Stimulated activated CD8-positive, alpha-beta memory T cell treated with anti-CD3 and anti-CD28 coated beads, Interleukin-4, amount 100 ng/mL, for 4 hours (primary cell): ENCODE measurements at places on chromosomes 5 and 9.

GRCh38 chr5:145703856-145704255 lies 131.3 kb downstream of the PRELID2 start:
- DNase-seq, result no peak

DNA sequence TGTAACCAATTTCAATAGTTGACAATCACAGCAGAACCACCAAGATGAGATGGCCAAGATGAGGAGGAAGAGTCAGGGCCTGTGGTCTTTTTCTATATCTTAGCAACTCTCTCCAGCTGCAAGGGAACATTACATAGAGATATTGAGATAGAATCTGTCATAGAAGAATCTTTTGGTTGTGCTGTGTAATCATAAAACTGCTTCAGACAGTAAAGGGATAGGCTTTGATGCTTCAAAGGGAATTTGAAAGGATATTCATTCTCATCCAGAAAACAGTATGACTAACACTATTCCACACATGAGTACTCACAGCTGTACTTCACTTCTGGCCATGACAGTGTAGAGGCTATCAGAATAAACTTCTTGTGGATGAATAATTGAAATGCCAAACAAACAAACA lies 145.9 kb downstream of the YIPF5 start:
- DNase-seq, result no peak

DNA sequence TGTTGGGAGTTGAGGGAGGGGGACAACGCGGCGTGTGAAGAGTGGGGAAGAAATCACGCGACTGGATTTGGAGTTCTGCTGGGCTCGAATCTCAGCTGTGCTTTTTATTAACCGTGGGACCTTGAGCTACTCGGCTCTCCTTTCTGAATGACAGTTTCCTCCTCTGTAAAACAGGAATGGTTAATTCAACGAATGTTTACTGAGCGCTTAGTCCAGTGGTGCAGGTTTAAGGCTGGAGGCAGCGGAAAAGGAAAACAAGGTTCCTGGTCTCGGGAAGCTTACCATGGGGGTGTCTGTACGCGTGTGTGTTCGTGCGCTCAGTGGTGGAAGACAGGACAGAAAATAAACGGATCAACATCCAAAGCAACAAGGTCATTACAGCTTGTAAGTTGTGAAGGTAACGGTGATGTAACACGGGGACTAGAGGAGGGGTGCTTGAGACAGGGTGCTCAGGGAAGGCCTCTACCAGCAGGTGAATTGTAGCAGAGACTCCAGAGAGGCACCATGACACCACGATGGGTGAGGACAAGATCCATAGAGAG lies 277 bp downstream of the EIF4E1B start:
- DNase-seq, result no peak

GRCh38 chr9:117739624-117740347 lies 35.6 kb downstream of the TLR4 start:
- no peak for DNase-seq

DNA sequence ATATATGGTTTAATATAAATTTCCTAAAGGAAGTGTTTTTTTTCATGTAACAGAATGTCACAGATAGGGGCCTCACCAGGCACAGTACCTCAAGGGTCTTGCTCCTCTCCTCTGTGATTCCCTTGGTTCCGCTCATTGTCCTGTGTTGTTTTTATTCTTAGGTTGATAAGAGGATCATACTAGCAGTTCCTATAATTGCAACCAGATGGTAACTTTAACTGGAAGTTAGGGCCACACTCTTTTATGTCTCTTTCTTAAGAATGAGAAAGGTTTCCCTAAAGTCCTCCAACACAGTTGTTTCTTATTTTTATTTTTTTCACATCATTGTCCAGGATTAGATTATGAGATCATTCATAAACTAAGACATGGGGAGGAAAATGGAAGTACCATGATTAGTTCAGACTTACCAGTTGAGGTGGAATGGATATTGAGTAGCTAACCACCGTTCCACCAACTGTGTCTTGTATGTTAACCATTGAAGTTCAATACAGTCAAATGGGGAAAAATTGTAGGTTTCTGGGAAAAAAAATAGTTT lies 41.1 kb downstream of the FAM174A start:
- DNase-seq, result no peak

DNA sequence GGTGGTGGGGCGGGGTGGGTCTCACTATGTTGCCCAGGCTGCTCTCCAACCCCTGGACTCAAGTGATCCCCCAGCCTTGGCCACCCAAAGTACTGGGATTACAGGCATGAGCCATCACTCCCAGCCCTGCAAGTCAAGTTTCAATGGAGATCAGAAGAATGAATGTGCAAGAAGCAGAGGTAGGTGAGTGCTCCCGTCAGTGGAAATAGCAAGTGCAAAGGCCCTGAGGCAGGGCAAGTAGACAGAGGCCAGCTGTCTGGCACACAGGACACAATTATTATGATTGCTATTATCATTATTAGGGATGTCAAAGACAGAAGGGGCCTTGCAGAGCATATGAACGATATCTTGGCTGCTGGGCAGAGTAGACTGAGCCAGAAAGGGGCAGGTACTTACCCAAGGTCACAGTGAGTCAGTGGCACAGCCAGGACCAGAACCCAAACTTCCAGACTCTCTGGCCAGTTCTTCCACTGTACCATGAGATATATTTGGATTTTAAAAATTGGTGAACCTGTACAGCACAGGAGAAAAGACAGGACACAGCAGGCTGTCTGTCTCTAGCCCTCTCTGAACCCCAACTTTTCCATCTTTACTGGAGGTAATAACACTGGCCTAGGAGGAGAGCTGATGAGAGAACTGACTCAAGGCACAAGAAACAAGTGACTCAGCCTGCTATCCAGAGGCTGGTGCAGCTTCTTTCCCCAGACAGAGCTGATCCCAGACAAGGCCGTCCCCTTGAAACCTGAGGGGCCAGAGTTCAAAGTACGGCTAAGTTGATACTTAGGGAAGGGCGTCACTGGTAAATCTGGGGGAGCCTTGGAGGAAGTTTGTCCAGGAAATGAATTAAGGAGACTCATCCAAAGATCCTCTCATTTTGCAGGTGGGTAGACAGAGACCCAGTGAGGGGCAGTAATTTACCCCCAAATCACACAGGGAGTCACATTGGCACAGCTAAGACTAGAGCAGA lies 1.4 kb downstream of the HDHD3 start:
- no peak for DNase-seq

- no peak for DNase-seq
These were observed 55.3 kb downstream of the SMIM23 start for GRCh38 chr5:171840711-171841522.

DNA sequence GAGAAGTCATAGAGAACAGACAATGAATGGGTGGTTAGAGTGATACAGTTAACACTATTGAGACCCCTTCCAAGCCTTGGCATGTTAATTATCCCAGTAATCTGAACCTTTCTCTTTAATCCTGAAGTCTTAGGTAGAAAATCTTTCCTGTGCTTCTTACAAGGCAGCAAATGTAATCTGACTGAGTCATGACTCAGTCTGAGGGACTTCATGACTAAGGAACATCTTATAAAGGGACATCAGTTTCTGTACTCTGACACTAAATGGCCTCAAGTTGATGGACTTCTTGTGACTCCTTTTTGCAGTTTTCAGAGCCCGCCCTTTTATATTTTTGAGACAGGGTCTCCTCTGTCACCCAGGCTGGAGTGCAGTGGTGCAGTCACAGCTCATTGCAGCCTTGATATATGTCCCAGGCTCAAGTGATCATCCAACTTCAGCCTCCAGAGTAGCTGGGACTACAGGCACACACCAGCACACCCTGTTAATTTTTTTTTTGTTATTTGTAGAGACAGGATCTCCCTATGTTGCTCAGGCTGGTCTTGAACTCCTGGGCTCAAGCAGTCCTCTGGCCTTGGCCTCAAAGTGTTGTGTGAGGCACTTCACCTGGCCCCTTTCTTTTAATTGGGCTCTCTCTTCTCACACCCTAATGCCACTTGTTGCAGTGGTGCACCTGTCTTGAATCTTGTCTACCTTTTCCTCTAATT lies 9.5 kb downstream of the EXOSC3 start:
- DNase-seq, result no peak

- no peak for DNase-seq
These were observed 56.0 kb downstream of the KIAA0825 start for GRCh38 chr5:94562327-94562971.

DNA sequence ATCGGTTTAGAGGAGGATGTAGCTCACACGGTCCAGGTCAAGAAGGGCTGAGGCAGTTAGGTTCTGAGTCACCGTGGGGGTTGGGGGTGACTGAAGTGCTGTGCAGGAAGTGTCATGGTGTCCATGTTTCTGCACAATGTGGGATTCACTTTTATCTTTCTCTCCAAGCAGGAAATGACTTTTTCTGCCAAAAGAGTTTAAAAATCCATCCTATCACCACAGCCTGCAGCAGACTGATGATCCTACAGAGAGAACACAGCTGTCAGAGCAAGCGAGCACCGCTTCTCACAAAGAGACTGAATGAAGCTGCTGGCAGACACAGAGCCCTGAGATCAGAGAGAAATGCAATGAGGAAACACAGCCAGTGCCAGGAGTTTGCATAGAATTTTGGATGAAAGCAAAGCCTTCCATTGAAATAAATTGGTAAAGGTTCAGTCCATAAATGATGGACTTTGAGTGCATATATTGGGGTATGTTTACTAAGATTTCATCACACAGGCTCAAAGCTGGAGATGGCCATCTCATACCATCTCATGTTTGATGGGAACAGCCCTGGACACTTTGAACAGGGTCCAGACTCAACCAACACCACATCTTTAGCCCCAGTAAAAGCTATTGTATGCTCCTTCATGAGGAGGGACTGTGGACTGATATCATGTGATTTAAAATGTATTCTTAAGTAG lies 213.9 kb upstream of the FBXL7 start:
- no peak for DNase-seq

- DNase-seq, result no peak
These were observed 23.2 kb upstream of the LRRC14B start for GRCh38 chr5:167982-168660.

DNA sequence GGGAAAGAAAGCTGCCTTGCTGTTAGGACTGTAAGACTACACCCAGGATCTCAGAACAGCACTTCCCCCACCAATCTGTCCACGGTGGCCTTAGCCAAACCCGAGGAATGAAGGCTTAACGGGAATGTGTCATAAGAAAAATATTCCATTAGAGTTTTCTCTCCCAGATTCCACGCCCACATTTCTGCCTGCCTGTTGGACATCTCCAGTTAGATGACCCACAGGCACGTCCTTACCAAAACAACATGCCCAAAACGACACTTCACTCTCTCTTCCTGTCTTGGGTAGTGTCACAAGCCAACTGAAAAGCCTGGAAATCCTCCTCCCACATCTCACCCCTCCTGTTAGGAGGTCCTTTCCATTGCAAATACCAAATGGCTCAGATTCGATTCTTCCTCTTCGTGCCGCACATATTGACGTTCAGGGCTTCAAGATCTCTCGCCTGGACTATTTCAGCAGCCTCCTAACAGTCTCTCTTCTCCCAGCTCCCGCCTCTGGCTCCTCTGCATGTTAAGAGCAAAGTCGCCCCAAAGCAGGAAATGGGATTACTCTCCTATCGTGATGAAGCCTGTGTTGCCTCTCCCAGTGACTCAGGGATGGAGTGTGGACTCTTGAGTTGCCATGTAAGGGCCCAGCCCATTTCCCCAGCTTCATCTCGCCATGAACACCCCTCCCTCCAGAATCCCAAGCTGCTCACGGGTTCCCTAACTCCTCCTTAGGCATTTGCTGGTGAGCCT lies 159.3 kb downstream of the NR3C1 start:
- DNase-seq, result no peak

DNA sequence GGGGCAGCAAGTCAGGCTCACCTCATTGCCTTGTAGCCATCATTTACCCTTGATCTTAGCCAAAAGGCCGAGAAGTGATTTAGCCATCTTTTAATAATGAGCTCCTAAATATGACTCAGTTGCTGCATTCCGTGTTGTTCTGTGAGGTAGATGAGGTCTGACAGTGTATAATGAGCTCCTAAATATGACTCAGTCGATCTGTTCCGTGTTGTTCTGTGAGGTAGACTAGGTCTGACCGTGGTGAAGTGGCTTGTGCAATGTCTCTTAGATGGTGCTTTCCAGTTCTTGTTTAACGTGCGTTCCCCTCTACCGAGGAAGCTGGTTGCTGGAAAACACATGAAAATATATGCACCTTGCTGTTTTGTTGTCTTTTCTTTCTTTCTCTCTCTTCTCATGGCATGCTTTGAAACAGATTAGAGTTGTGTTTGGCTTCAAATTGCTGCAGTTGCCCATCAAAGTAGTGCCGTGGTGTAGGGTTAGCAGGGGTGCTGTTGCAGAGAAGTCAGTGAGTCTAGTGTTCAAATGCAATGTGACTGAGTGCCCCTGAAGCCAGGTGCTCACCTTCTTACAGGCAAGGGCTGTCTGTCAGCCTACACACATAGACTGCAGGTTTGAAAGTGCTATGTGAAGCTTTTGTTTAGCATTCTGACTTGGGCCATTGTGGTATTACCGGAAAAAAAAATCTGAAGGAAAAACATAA lies 118.6 kb downstream of the KDM4C start:
- no peak for DNase-seq

DNA sequence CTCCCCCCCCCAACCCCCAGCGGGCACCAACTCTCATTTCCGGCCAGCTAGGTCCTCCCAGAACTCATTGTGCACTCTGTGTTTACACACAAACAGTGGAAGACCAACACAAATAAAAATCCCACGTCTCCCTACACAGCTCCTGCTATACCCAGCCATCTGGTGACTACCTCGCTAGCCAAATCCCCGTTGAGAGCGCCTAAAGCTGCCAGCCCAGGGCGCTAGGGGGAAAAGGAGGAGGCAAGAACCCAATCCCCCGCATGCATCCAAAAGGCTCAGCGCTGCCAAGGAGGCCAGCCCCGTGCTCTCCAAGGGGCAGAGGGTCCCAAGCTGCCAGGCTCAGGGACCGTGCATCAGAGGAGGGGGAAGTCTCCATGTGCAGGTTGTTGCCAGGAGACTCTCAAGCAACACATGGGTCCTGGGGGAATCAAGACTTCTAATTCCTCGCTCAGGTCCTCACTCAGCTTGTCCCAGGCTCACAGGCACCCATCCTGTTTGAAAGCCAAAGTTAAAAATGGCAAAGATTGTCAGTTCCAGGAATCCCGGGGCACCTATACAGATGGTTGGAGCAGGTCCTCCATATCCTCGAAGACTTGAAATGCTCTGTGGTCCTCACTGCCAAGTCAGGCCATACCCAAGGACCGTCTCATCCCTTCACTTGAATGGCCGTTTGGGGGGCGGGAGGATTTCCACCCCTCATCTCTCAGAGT lies 2.7 kb downstream of the ASTN2 start:
- no peak for DNase-seq

DNA sequence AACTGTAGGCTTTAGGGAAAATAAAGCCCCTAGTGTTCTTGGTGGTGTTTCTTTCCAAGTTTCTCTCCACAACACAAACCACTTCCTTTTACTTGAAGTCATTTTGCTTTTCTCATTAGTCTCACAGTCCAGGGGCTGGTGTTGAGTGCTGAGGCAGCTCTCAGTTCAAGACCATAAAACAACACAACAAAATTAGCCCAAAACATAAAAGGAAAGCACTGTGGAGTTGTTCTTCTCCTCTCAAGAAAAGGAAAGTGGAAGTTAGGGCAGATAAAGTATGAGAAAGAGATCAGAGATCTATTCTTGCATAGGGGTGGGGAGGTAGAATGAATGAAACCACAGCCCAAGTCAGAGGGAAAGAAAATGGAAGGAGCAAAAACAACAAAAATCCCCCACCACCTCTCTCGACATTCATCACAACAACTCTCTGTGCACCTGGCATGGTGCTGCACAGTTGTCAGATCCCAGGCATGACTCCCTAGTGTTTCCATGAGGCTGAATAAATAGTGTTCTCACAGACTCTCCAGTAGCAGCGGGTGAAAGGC lies 569.9 kb downstream of the RAB3C start:
- DNase-seq, result no peak

GRCh38 chr5:79702606-79703380 lies 13.2 kb downstream of the CMYA5 start:
- DNase-seq, result no peak
